ENCODE measurements at places on chromosomes 16 and 17.

DNA sequence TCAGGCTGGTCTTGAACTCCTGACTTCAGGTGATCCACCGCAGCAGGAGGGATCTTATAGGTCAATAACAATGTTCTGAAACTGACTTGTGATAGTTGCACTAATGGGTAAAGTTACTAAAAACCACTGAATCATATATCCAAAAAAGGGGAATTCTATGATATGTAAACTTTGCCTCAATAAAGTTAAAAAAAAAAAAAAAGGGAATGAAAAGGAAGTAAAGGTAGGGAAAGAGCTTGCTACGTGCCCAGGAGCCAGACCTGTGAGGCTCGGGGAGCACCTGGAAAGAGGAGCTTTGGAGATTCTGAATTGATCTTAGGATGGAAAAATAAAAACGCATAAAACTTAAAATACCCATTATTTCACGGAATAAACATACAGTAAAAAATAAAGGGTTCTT lies 20.8 kb upstream of the TRAP1 start:
- no peak for DNase-seq

GRCh38 chr17:9002227-9002605 lies 19.1 kb upstream of the NTN1 start:
- DNase-seq: no peak

GRCh38 chr17:62162898-62163297 lies 97.8 kb upstream of the MED13 start:
- no peak for DNase-seq

DNA sequence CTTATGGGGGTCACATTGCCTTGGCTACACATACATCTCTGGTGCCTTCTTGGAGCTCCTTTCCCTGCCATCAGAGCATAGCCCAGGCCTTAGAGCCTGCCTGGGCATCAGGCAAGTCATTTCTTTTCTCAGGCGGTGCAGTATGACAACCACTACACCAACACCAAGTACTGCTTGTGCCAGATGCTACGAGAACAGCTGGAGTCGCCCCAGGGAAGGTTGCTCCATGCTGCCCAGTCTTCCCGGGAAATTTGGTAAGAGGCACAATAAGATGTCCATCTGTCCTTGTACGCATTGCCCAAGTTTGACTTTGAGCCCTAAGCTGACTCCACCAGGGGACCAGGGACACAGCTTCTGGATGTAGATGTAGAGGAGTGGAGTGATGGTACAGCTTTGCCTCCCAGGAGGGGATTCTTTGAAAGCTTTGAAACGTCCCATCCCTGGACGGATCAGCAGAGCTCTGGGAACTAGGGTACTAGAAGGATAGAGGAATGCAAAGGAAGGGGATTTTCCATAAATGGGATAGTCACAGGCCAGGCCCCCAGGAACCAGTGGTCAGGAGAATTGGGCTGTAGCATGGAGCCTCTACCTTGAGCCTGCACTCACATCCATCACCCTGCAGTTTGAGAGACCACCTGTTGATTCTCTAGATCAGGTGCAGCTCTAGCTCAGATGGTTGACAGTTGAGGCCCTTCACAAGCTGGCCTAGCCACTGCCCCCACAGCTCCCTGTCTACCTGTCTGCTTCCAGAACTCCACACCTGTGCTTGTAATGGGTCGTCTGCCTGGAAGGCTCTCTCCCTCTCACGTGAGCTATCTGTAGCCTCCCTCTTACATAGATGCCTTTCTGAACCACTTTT lies 11.0 kb upstream of the NFATC3 start:
- no peak for DNase-seq

DNA sequence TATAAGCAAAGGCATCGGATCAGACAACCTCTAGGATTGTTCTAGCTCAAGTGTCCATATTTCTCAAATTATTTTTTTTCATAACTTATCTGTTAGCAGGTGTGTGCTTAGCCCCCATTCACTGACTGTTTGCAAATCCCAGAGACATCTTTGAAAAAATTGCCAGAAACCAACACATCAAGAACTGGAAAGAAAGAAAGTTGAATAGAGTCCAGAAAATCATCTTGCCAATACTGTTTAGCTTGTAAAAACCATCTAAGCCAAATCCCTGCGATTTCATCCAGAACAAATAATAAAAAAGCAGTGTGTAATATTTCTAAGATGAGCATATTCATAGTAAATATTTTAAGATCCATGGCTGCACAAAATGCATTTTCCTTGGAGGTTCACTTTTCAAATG lies 64.5 kb downstream of the WSCD1 start:
- DNase-seq: no peak

All from C1 segment of cervical spinal cord (tissue), 14 donors.